ENCODE measurements at places on chromosomes 7 and 10.

GRCh38 chr7:75727881-75728593 is 10.7 kb downstream of the HIP1 start:
- DNase-seq: no peak

DNA sequence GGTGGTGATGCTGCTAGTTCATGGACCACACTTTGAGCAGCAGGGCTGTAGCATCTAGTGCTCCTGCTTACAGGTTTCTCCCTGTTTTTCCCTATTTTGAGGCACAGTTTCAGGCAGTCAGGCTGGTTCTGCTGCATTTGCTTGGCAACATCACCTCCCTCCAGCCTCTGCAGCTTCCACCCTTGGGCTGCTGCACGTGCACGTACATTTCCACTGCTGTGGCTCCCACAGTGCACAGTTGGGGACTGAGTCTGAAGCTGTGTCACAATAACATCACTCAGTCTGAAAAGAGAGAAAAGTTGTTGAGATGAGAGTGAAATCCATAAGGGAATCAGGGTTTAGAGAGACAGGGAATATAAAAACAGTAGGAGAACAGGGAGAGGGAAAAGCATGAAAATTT is 230.7 kb upstream of the FZD1 start:
- no peak for DNase-seq

DNA sequence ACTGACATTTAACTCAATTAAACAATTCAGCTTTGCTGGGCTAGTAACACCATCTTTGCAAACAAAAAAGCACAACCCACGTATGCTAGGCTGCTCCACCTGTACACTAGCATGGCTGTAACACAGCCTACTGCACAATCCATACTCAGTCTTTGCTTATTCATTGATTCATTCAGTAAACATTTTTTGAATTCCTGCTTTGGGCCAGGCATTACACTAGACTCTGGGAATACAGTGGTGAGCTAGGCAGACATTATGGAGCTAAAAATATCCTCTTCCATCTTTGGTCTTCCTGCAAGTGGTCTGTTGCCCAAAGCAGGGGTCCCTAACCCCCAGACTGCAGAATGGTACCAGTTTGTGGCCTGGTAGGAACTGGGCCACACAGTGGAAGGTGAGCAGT is 9.9 kb downstream of the CNNM1 start:
- no peak for DNase-seq

GRCh38 chr10:100433253-100434240 is 29.3 kb upstream of the WNT8B start:
- peak; percentile 91 for DNase-seq

- DNase-seq: no peak
Measured at GRCh38 chr10:49534670-49535381, 4.1 kb downstream of the ERCC6 start.

DNA sequence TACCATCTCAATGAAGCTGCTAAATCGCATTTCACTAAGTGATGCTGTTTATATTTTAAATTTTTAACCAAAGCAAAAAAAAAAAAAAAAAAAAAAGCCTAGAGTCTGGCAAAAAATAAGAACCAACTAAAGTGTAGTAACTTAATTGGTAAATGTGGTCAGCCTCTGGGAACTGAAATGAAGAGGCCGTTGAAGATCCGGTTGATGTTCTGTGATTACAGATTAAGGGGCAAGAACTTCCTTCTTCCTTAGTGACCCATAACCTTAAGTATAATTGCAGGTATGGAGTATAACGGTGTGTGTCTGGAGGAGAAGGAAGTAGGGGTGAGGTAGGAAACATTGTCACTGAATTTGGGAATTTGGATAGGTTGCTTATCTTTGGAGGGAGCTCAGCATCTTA is 7.7 kb upstream of the SRGN start:
- DNase-seq: no peak

DNA sequence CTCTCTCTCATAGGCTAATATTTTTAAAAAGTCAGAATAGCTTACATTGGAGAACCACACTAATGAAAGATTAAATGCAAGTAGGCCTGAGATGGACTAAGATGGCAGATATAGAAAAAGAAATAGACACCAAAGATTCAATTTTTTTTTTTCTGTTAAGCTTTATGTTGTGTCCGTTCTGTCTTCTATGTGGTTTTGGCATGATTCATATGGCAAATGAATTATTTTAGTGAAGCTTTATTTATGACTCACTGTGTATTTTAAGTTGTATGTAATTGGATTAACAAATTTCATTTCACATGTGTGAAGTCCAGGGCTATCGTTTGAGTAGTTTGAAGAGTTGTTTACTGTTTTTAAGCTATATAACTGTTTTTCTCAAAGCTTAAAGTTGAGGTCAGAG is 214.8 kb downstream of the CAMK1D start:
- no peak for DNase-seq

GRCh38 chr10:116160271-116160670 is 112.7 kb downstream of the GFRA1 start:
- no peak for DNase-seq

DNA sequence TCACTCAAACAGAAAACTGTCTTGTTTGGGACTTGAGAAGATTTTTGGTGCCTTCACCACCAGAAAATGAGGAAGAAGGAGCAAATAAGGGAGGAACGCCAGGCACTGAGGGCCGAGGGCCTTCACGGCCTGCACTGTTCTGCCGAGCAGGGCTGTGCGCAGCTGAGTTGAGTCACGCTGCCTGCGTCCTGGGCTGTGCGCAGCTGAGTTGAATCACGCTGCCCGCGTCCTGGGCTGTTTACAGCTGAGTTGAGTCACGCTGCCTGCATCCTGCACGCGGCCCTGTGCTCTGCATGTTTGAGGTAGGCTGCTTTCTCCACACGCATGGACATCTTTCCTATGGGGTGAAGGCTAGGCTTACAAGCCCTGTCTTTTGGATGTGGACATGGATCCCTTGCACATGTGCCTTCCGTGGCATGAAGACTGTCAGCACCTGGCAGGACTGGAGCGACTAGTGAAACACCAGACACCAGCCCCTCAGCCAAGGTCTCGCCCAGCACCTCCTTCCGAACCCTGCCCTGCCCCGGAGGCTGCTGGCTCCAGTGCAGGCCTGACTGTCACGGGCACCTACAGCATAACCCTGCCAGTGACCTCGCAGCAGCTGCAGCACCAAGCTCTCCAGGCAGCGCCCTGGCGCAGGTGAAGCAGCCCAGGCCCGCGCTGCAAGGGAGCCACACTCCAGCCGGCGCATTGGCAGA is 96.7 kb downstream of the HTR5A start:
- no peak for DNase-seq

DNA sequence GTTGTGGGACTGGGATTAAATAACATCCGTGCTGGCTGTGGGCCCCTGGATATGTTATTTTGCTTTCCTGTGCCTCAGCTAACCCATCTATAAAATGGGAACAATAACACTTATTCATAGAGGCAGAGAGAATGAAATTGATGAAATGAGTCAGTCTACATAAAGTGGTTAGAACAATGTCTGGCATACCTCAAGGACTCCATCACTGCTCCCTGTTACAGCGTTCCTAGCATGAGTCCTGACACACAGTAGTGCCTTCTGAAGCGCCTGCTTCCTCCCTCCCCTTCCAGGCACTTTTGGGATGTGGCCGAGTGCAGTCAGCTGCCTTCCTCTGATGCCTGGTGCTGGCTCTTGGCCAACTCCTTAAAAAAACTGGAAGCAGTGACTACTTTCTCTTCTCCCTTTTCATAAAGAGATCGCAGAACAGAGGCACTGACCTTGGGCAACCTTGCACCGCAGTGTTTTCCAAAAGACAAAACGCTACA is 108.4 kb upstream of the ZMIZ1 start:
- no peak for DNase-seq

GRCh38 chr10:80160361-80161320 is 28.1 kb downstream of the PLAC9 start:
- no peak for DNase-seq

DNA sequence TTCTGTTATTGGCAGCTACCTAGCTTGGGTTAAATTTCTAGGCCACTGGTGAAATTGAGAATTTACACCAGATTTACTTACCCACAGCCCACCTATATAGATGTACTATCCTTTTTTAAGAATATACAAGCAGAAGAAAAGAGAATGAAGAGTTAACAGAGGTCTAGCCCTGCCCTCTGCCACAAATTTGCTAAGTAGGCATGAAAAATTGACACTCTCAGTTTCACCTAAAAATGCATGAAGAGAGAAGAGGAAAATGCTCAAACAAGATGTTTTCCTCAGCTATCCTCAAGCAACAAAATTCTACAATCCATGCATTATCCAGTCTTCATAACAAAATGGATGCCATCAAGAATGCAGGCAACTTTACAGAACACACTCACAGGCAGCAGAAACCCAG is 24.6 kb upstream of the RNF148 start:
- DNase-seq: no peak

DNA sequence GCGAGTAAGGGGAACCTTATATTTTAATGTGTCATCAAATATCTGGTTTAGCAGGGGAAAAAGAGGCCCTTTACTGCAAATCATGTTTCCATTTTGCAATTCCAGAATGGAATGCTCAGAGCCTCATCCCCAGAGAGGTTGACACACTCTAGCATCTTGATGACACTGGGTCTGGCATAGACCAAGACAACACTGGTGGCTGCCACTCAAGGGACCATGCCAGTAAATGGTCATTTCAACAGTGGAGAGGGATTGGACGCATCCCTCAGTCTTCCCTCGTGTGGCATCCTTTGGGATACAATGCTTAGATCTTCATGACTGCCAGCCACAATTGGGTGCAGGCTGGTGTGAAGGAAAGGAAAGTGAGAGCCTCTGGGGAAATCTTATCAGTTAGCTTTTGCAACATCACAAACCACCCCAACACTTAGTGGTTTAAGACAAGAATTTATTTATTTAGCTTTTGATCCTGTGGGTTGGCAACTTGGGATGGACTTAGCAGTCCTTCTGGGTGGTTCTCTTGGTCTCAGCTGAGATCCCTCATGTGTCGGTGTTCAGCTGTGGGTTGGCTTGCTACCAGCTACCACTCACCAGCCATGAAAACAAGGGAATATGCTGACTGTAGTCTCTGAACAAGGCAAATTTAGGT is 21.6 kb downstream of the TACC2 start:
- no peak for DNase-seq

DNA sequence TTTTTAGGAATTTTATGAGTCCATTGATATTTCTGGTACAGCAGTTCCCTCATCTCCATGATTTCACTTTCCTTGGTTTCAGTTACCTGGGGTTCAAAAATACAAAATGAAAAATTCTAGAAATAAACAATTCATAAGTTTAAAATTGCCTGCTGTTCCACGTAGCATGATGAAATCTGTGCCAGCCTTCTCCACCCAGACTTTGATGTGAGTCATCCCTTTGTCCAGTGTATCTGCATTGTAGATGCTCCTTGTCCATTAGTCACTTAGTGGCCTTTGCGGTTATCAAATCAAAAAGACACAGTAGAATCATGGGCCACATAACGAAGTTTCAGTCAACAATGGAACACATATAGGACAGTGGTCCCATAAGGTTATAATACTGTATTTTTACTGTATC is 286.9 kb downstream of the PTEN start:
- DNase-seq: no peak

GRCh38 chr7:106071356-106071998 is 40.6 kb downstream of the SYPL1 start:
- no peak for DNase-seq

GRCh38 chr10:117544004-117544701 is 1.6 kb downstream of the EMX2 start:
- no peak for DNase-seq

DNA sequence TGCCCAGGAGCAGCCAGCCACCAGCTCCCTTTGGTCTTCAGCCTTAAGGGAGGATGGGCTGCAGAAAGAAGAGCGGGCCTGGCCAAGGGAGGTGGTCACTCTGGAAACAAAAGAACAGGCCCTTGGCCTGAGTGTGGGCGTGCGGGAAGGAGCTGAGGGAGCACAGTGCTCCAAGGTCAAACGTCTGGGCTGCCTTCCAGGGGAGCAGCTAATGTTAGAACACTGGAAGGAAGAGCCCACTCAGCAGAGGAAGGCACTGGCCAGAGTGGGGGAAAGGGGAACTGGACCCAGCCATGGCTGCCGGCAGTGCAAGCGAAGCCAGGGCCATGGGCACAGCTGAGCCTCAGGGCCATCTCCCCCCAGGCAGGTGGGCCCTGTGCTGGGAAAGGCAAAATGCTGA is 42.7 kb downstream of the FAM53B start:
- DNase-seq: no peak

GRCh38 chr10:107918171-107918570 is 753.7 kb upstream of the SORCS1 start:
- DNase-seq: no peak

GRCh38 chr10:44393051-44393630 is 8.2 kb upstream of the CXCL12 start:
- no peak for DNase-seq

DNA sequence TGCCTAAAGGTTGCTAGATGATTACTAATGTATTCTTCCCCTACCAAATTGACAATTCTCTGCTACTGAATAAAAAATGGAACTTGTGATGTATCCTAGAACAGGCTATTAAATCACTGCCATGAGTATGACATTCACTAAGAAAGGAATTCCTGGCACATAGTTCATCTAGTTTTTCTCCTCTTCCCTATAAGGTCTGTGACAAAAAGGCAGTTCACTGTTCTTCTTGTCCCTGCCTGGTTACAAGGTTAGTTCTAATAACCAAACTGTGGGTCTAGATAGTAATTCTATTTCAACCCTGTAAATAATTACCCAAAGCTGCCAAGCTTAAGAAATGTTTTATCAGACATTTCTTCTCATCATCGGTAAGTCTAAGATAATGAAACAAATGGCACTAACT is 245.6 kb downstream of the BICC1 start:
- DNase-seq: no peak

DNA sequence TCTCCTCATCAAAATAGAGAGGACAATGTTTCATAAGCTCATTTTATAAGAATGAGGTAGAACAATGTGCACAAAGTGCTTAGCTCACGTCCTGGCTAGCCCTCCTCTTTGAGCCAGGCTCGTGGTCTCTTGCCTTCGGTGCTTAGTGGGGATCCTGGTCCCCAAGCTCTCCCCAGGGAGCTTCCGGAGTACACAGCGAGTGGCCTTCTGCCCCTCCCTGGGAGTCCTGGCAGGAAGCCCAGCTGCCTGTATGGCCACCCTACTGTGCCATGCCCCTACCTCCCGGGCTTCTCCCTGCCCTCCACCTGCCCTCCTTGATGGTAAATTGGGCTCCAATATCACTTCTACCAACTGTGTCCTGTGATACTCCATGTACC is 868 bp downstream of the MYO1G start:
- DNase-seq: peak; percentile 46

All from erythroblast (primary cell).